Left ventricle myocardium inferior (tissue), 1 donor: ENCODE measurements at places on chromosomes 12 and 14. TPM values are rescaled to one million over a fixed set of nuclear protein-coding genes. Genes with fewer than 3 reads are reported as not detected.

Gene ACSS3
- 24.5 TPM for total RNA-seq

Gene CCNB1IP1
- 53.9 TPM for total RNA-seq

Gene MANSC1
- 8.7 TPM for total RNA-seq

Gene STX2
- total RNA-seq, result 11.1 TPM

Gene FRMD6
- 7.7 TPM for total RNA-seq

Gene CCDC175
- total RNA-seq, result not detected

Gene KLRK1
- 0.36 TPM for total RNA-seq

Gene DERA
- 20.2 TPM for total RNA-seq

Gene KRT6C
- not detected for total RNA-seq

Gene OTX2
- total RNA-seq, result not detected

Gene GSKIP
- total RNA-seq, result 12.1 TPM

Gene EMP1
- total RNA-seq, result 90.5 TPM

Gene CAND1
- 32.9 TPM for total RNA-seq

Gene KRT78
- not detected for total RNA-seq

Gene SLC24A4
- total RNA-seq, result 0.36 TPM

Gene TMTC1
- total RNA-seq, result 38.4 TPM

Gene OR4Q2
- total RNA-seq, result not detected

Gene RERGL
- total RNA-seq, result 0.69 TPM

Gene RND1
- total RNA-seq, result 0.47 TPM

Gene SERPINA3
- total RNA-seq, result 45.5 TPM

Gene CCDC177
- total RNA-seq, result not detected

Gene CBLN3
- total RNA-seq, result 0.55 TPM

Gene GLIPR1L1
- total RNA-seq, result not detected

Gene TPPP2
- 1.6 TPM for total RNA-seq

Gene HOXC12
- not detected for total RNA-seq

Gene ETFBKMT
- 6.6 TPM for total RNA-seq

Gene ADAMTS20
- total RNA-seq, result not detected

Gene YARS2
- 11.6 TPM for total RNA-seq

Gene BCDIN3D
- 2.9 TPM for total RNA-seq

Gene TAS2R20
- total RNA-seq, result 0.44 TPM

Gene OR4K2
- total RNA-seq, result not detected

Gene LRR1
- 4.6 TPM for total RNA-seq

Gene RFX4
- total RNA-seq, result not detected

Gene MMP14
- 22.1 TPM for total RNA-seq

Gene ADAM21
- 0.38 TPM for total RNA-seq

Gene RNASE2
- total RNA-seq, result 1.3 TPM

Gene CAPZA3
- total RNA-seq, result not detected
